Neural progenitor cell (in vitro differentiated cells): ENCODE measurements at places on chromosomes 12 and 14. TPM values are rescaled to one million over a fixed set of nuclear protein-coding genes. Genes with fewer than 3 reads are reported as not detected.

The SOAT2 gene
- not detected in 2 replicates for total RNA-seq

- H3K27ac ChIP-seq = no peak overlapping the region
- H3K27me3 ChIP-seq = no peaks in the 10 kb centered on the region
- no peak for DNase-seq
- no peaks in the 10 kb centered on the region for H3K4me1 ChIP-seq
- no peak overlapping the region for H3K4me3 ChIP-seq
- H3K36me3 ChIP-seq = peaks cover 29% of the 10 kb centered on the region
These were observed 105.1 kb downstream of the KTN1 start for GRCh38 chr14:55684956-55685584.

The FOXA1 gene
- 0.06 and 0.99 TPM in 2 replicates for total RNA-seq

GRCh38 chr12:40788276-40788675, 96.0 kb downstream of the CNTN1 start:
- no peaks in the 10 kb centered on the region for H3K27me3 ChIP-seq
- H3K36me3 ChIP-seq = no peaks in the 10 kb centered on the region
- no peak for DNase-seq
- H3K27ac ChIP-seq = no peak overlapping the region
- H3K4me1 ChIP-seq = peaks cover 4% of the 10 kb centered on the region

GRCh38 chr14:32225378-32225920, 22.4 kb upstream of the RNU6-8 start:
- no peak overlapping the region for H3K27ac ChIP-seq
- DNase-seq = peak; percentile 4
- H3K4me3 ChIP-seq = no peak overlapping the region
- H3K36me3 ChIP-seq = no peaks in the 10 kb centered on the region
- no peaks in the 10 kb centered on the region for H3K27me3 ChIP-seq

The ITGA5 gene
- 37.7 and 70.8 TPM in 2 replicates for total RNA-seq

The MYO1A gene
- total RNA-seq = 0.19 TPM in 1 of 2 replicates, not detected in the other

GRCh38 chr14:61076556-61076955, 95.5 kb downstream of the SLC38A6 start:
- DNase-seq = no peak
- no peaks in the 10 kb centered on the region for H3K4me1 ChIP-seq
- H3K27ac ChIP-seq = no peak overlapping the region
- H3K36me3 ChIP-seq = no peaks in the 10 kb centered on the region
- no peaks in the 10 kb centered on the region for H3K27me3 ChIP-seq
- H3K4me3 ChIP-seq = no peak overlapping the region

GRCh38 chr12:78189656-78190055, 359.0 kb downstream of the NAV3 start:
- no peaks in the 10 kb centered on the region for H3K36me3 ChIP-seq

The RASSF9 gene
- 0.06 TPM in 1 of 2 replicates, not detected in the other for total RNA-seq

DNA sequence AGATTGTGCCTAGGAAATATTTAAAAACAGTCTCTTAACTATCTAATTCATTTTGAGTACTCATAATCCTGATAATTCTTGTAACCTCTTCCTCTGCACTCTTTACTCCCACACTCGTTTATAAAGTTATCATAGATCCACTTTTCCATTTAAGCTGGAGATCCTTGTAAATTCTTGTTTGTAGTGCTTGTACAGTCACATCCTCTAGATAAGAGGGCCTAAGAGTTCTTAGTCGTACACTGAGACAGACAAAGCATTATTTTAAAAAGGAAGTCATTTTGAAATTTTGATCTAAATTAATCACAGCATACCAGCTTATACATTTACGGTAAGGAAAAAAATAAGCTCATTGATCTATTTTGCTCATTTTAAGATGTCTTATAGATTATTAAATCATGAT, 42.5 kb downstream of the LMO3 start:
- peaks cover 5% of the 10 kb centered on the region for H3K4me1 ChIP-seq
- H3K27ac ChIP-seq = no peak overlapping the region
- DNase-seq = no peak
- no peak overlapping the region for H3K4me3 ChIP-seq

The DAO gene
- not detected in 2 replicates for total RNA-seq

The DPPA3 gene
- total RNA-seq = 0.13 and 0.25 TPM in 2 replicates

- no peaks in the 10 kb centered on the region for H3K27me3 ChIP-seq
- DNase-seq = peak; percentile 86
- peaks cover 16% of the 10 kb centered on the region for H3K4me1 ChIP-seq
These were observed 16.3 kb upstream of the HIF1A start for GRCh38 chr14:61678975-61679374.

DNA sequence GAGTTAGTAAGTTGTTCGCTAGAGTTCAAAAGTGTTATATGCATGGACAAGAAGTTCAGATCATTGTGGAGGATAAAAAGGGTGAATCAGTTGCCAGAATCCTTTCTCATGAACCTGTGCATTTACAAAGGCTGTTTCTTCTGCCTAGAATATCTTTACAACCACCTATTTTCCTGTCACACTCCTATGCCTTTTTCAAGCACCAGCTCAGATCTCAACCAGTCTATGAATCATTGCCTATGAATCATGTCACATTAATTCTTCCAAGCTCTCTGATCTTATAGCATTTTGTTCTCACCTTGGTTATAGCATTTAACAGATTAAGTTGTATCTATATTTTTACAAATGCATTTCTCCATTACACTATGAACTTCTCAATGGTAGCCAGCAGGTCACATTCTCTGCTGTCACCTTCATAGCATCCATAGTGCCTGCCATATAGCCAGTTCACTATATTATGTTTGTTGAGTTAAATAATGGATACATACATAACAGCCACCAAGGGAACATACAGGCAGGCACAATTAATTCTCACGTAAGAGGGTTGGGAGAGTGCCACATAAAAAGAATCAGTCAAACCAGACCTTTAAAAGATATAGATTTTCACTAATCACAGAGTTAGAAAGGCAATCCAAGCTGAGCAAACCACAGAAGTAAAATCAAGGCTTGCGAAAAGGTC, 573.0 kb downstream of the FOXG1 start:
- H3K27me3 ChIP-seq = no peaks in the 10 kb centered on the region
- H3K4me3 ChIP-seq = no peak overlapping the region
- no peaks in the 10 kb centered on the region for H3K36me3 ChIP-seq
- H3K4me1 ChIP-seq = peaks cover 5% of the 10 kb centered on the region
- no peak overlapping the region for H3K27ac ChIP-seq

- H3K27me3 ChIP-seq = no peaks in the 10 kb centered on the region
- H3K36me3 ChIP-seq = no peaks in the 10 kb centered on the region
- no peaks in the 10 kb centered on the region for H3K4me1 ChIP-seq
- no peak for DNase-seq
These were observed 202.9 kb upstream of the ATXN7L3B start for GRCh38 chr12:74334780-74335179.

GRCh38 chr12:110913119-110914056, 7.0 kb downstream of the MYL2 start:
- DNase-seq = no peak
- no peak overlapping the region for H3K4me3 ChIP-seq
- no peaks in the 10 kb centered on the region for H3K27me3 ChIP-seq
- no peaks in the 10 kb centered on the region for H3K4me1 ChIP-seq
- H3K36me3 ChIP-seq = no peaks in the 10 kb centered on the region
- no peak overlapping the region for H3K27ac ChIP-seq

GRCh38 chr12:121034616-121035305, 4.3 kb downstream of the OASL start:
- DNase-seq = no peak
- H3K4me3 ChIP-seq = no peak overlapping the region
- no peak overlapping the region for H3K27ac ChIP-seq
- no peaks in the 10 kb centered on the region for H3K27me3 ChIP-seq

- H3K4me3 ChIP-seq = no peak overlapping the region
- H3K36me3 ChIP-seq = no peaks in the 10 kb centered on the region
- H3K4me1 ChIP-seq = no peaks in the 10 kb centered on the region
- DNase-seq = no peak
- H3K27me3 ChIP-seq = no peaks in the 10 kb centered on the region
These were observed 15.8 kb downstream of the ITPR2 start for GRCh38 chr12:26817183-26817591.

GRCh38 chr12:96387981-96388380, 12.3 kb downstream of the CDK17 start:
- no peaks in the 10 kb centered on the region for H3K36me3 ChIP-seq
- no peak for DNase-seq
- no peaks in the 10 kb centered on the region for H3K4me1 ChIP-seq

DNA sequence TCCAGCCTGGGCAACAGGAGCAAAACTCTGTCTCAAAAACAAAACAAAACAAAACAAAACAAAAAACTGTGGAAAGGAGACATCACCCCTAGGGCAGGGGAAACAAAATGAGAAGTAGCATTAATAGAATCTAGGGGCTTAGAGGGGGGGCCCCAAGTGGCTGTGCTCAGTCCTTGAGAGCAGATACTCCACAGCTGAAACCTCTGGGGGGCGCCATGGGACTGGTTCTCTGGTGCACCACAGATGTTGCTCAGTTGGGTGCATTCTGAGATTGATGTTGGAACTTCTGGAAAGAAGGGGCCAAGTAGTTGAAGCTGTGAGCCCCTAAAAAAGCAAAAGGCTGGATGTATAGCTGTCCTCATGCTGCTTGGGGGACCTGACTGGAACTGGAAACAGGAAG, 11.8 kb upstream of the SYNE2 start:
- H3K4me3 ChIP-seq = no peak overlapping the region
- no peak overlapping the region for H3K27ac ChIP-seq
- H3K36me3 ChIP-seq = no peaks in the 10 kb centered on the region
- H3K27me3 ChIP-seq = no peaks in the 10 kb centered on the region
